ENCODE measurements at places on chromosomes 5 and 9.

GRCh38 chr5:137461391-137462264 lies 37.5 kb downstream of the SPOCK1 start:
- DNase-seq = no peak

DNA sequence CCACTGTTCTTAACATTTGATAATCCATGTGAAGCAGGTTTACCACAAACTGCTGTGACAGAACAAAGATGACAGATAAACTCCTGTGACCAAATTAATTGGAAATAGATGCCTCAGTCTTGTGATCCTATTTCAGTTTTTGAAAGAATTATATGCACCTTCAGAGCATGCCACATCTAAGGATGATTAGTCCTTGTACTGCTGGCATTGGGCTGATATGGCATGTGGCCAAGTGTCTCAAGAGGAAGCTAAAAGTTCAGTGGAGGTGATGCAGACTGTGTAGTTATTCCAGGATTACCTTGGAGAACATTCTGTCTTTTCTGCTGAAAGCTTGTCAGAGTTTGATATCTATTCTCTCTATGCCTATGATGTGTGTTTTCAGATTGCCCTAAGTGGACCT lies 314.4 kb upstream of the EFNA5 start:
- DNase-seq = no peak

- DNase-seq = no peak
Measured at GRCh38 chr5:140344683-140345423, 1.6 kb downstream of the HBEGF start.

DNA sequence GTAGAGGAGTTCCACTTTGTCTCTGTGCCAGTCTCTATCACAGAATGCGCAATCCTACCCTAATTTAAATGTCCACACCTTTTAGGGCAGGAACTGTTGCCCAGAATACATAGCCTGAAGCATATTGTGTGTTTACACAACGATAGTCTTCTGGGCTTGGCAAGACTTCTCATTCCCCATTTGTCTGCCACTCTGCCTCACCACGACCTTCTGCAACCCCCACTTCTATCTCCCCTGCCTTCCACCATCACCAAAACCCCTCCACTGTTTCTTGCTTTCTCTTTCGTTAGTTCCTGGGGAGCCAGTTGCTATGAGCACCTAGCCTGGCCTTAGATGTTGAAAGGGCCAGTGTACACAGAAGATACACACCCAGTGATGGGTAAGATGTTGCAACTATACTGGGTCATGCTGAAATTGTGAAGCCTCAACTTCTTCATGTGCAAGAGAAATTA lies 883 bp upstream of the RNF145 start:
- DNase-seq = no peak

DNA sequence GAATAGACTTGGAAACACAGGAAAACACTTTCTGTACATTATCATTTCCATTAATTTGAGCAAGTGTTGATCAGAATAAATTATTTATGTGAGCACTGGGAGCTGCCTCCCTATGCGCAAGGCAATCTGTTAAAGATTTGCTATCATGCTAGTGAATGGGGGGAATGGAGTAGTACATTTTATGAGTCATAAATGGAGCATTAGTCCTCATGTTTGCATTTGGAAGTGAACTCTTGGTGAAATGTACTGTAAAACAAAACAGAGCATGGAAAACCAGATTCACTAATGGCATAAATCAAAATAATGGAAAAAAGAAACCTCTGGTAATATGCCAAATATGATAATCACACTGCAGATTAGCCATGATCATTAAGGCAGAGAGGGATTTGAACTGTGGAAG lies 40.5 kb upstream of the TMC1 start:
- DNase-seq = no peak

- no peak for DNase-seq
Measured at GRCh38 chr5:97998941-97999340, 774.5 kb upstream of the RGMB start.

- no peak for DNase-seq
Measured at GRCh38 chr9:98117984-98118639, 910 bp downstream of the TRIM14 start.

GRCh38 chr9:96462541-96462940 lies 12.6 kb downstream of the HABP4 start:
- no peak for DNase-seq

- DNase-seq = no peak
Measured at GRCh38 chr5:37580106-37580505, 201.0 kb downstream of the WDR70 start.

DNA sequence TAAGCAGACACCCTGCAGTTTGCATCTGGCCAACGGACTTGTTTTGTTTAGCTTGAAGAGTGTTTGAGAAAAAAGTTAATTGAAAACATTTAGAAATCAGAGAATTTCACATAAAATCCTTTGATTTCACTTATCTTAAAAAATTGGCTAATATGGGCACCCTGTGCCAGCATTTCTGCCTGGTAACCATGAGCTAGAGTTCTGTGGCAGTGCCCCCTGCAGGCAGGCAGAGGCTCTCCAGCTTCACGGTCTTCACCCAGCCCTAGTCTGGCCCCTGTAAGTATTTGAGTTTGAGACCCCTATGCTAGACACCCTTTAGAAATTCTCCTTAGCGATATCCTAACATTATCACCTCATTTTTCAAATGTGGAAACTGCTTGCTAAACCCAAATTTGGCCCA lies 18.8 kb upstream of the FANCC start:
- no peak for DNase-seq

DNA sequence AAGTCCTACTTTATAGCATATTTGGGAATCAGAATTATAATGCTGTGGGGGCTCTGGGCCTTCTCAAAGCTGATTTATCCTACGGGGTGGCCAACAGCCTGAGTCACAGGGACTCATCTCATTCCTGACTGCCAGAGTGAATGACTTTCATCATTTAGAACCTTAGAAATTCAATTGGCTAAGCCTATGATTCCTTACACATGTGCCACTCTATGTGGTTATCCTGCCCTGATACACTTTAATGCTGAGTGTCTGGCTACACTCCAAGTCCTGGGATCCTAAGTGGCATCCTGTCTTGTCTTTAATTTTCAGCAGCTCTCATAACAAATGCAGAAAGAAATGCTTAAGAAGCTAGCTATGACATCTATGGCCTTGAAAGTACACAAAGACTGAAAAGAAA lies 75.2 kb upstream of the FREM1 start:
- no peak for DNase-seq

DNA sequence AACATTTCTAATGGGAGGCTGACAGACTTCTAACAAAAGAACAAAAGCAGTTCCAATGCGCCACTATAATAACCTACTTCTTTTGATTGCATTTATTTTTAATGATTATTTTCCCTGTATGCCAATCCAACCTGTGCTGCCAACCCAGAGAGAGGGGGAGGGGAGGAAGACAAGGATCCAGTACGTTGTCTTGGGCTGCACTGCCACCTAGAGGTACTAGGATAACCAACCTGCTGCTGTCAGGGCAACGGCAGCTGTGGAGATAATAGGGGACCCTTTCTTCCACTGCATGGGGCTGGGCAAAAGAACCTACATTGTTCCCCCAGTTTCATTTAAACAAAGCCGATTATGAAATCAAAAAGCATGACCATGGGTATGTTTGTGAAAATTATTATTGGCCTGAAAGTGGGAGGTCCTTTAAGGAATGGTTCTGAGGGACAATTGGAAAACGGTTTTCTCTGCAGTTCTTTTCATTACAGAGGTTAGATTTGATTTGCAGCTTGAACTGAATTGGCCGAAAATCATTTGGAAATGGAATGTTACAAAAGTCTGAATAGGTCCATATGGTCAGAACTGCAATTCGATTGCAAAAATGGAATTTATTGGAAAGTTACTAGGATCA lies 101.3 kb downstream of the RASEF start:
- DNase-seq = peak; percentile 85

GRCh38 chr5:133471699-133472098 lies 140.6 kb downstream of the FSTL4 start:
- DNase-seq = no peak

GRCh38 chr9:128073253-128073886 lies 5.3 kb downstream of the SLC25A25 start:
- DNase-seq = no peak

GRCh38 chr9:34431667-34432066 lies 26.7 kb downstream of the FAM219A start:
- no peak for DNase-seq

- DNase-seq = no peak
Measured at GRCh38 chr9:111986035-111986556, 89.5 kb downstream of the UGCG start.

DNA sequence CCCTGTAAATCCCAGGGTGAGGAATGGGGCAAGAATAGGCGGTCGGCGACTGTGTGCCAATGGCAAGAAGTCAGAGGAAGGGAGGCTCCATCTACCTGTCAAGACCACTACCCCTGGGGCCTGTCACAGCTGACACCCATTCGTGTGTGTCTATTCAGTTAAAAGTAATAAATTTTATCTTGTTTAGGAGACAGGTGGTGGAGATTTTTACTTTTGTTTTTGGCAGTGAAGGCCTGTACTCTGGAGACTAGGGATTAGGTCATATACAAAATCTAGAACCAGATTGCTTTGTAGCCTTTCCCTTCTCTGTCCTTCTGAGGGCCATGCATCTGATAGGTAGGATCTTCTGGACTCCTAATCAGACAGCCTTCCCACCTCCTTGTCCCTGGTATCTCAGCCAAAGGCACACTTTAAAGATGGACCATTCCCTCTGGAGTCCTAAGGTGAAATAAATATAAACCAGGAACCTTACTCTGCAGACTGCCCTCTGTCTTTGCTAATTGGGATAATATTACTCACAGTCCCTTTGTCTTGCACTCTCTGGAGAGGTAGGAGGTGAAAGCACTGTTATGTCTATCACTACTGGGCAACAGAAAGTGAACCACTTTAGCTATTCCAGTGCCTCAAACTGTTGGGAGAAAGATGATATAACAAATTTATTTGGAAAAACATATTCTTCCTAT lies 213.2 kb upstream of the ACTBL2 start:
- no peak for DNase-seq

GRCh38 chr5:107510125-107510524 lies 160.6 kb downstream of the EFNA5 start:
- no peak for DNase-seq

DNA sequence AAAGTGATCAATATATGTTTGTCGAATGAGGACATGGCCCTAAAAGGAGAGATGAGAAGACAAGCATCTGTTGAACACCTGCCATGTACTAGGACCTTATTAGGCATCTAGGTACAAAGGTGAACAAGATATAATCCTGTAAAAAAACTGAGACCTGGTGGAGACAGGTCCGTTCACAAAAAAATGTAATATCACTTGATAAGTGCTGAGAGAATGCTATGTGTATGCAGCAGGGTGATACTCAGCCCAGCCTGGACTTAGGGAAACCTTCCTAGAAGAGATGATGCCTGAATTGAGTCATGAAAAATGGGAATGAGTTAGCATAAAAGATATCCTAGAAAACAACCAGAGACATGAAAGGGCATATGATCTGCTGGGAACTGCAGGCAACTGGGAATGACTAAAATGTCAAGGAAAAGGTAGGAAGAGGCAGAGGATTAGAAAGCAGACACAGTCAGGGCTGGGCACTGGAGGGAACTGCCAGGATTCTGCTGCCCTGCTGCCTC lies 108.5 kb downstream of the ADRB2 start:
- no peak for DNase-seq

GRCh38 chr5:38292228-38292627 lies 33.9 kb downstream of the EGFLAM start:
- no peak for DNase-seq

- DNase-seq = no peak
Measured at GRCh38 chr5:76083555-76084495, 642 bp downstream of the SV2C start.

DNA sequence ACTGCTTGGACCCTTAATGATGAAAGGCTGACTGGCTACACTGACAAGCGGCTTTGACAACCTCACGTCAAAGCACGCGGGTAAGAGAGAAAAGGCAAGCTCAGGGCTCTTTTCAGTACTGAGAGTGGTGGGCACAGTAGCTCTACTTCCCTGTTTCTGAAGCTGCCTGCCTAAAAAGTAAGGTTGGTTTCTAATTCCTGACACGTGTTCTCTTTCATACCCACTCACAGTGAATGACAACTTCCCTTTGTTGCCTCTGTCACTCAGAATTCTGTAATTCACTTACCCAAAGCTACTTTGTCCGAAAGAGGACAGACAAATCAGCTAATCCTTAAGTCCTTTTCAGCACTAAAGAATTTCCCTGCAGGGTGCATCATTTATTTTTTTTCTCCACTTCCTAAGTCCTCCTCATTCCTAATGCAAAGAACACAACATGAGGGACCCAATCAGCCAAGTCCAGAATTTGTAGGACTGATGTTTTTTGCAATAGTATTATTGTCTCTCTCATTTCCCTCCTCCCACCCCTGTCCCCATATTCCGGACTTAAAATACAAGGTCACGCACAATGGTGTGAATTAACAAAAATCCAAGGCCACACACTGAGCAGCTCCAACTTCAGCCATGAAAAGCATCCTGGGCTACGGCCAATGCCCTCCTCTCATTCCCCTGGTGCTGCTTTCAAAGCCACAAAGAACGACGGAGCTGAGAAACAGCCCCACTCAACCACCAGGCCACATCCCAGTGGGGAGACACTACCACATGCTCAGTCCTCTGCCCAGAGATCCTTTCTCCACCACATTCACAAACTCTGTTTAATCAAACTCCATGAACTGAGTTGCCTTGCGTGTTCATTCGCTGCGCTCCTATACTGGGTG lies 221.0 kb downstream of the TSSK1B start:
- no peak for DNase-seq

DNA sequence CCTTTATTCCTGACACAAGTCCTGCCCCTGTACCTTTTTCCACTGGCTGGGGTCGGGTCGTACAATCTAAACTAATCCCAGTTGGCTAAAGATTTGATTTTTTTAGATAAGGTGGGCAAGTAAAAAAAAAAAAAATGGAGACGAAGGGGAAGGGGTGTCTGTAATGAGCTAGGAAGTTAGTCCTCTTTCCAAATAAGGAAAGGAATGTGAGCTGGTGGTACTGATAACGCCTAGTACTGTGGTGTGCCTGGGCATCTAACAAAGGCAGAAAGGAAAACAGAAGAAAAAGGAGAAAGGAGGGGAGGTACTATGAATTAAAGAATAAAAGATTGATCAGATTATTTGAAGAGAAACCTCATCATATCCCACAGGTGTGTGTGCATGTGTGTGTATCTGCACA lies 21.3 kb downstream of the PRDM9 start:
- no peak for DNase-seq

DNA sequence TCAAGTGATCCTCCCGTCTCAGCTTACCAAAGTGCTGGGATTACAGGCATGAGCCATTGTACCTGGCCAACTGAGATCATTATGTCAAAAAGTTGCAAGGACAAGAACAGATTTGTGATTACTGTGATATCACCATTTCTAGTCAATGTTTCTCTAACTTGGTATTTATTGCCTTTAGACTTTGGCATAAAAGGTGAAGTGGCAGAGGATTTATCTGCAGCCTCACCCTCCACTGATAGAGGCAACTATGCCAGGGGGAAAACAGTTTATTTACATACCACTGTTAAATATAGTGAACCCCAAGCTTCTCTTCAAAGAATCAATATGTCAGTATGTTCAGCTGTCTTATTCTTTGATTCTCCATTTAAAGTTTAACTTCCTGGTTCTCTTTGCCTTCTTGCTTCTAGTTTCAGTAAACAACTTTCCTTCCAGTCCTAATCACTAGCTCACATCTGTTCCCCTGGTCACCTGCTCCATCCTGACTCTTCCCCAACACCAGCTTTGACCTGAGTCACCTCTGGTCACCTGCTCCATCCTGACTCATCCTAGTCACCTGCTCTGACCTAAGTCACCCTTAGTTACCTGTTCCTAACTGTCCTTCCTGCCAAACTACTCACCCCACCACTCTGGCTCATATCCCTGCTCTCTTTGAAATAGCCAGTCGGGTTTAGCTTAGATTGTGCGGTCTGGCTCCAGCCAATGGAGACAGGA lies 29.9 kb downstream of the SEMA6A start:
- DNase-seq = no peak

GRCh38 chr9:73179589-73179988 lies 27.9 kb downstream of the ANXA1 start:
- no peak for DNase-seq
